ENCODE measurements at places on chromosomes 2 and 18.

DNA sequence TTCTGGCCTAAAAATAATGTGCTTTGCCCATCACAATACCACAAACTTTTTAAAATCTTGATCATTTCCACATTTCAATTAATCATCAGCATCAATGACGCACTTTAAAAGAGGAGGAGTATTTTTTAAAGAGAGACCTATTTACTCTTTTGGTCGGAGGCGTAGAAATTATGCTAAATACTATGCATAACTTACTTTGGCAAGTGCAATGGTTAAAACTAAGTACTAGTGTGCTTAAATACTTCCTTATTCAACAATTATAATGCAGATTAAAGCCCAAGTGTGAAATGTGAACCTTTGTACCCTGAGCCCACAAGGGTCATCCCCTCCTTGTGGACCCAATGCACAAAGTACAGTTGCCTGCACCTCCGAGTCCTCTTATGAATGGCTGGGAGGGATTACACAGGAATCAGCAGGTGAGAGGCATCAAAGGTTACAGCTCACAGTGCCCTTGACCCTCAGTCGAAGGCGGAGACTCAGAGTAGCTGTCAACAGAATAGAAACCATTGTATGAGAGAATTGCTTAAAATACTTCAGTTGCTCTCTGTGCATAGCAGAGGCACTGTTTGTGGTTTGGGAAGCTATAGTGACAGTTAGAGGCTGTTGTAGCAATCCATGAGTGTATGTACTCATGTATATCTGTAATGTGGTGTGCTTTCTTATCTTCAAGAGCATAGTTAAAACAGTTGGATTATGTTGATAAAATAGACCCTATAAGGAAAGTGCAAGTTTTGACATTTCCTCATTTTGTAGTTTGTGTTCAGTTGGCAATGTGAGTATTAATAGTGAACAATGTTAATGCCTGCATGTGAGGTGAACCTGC, 151.7 kb upstream of the ITGA4 start:
- DNase-seq: no peak

DNA sequence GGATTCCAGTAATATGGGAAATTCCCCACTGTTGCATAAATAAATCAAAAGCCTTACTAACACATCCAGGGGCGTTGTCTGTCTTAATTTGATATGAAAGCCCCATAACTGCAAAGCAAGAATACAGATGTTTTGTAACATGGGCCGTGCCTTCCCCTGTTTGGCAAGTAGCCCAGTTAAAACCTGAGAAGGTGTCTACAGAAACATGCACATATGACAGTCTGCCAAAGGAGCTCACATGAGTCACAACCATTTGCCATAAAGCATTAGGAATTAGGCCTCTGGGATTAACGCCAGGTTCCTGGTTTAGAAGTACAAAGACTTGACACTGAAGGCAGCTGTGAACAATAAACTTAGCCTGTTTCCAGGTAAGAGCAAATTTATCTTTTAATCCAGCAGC, 43.1 kb upstream of the LONRF2 start:
- peak; percentile 87 for DNase-seq

GRCh38 chr2:55459714-55460274, 40.1 kb upstream of the CCDC88A start:
- DNase-seq: no peak

DNA sequence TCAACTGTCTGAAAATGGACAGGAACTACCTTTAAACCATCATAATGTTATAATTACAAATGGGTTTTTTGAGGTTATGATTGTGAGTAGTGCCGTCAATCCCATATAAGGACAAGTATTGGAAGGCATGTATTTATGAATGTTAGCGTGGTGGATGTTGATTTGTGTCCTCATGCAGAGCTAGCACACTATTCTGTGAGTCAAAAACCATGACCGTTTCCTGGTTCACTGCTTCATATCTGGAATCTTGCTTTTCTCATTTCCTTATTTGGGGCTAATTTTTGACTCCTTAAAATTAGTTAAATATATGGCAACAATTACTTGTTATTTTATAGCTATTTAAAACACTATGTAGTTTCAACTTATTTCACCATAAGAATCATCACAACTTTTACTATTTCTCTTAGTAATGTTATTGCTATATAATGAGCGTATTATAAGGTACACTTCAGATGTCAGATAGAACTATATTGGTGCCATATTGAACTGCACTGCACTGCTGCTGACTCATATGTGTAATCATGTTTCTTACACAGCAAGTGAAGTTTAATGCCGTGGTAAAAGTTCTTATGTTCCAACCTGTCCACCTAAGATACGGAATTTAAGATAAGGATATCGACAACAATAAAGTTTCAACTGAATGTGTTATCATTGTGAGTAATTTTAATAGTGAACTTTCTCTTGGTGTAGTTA, 192.8 kb downstream of the PTGR3 start:
- no peak for DNase-seq

- no peak for DNase-seq
Observed at GRCh38 chr2:230938098-230938497, 13.1 kb upstream of the GPR55 start.

DNA sequence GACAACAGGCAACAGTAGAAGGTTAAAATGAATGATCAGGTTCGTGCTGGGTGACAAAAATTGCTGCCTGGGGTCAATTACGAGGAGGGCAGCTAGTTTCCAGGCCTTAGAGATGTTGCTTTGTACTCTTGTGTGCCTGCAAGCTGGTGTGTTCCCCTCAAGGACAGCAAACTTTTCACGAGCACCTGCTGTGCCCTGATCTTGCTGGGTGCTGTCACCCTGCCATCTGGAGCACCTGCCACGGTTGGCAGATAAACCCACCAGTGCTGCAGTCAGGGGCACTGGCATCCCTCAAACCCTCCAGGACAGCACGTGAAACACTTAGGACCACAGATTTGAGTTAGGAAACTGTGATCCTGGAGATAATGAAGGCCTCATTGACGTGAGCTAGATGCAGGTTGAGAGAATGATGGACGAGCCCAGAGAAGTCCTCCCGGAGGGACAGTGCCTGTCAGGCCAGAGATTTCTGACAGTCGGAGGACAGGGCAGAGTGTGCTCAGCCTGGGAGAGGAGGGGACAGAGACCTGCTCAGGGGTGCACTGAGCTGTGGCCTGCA, 104.3 kb upstream of the RAB12 start:
- no peak for DNase-seq

DNA sequence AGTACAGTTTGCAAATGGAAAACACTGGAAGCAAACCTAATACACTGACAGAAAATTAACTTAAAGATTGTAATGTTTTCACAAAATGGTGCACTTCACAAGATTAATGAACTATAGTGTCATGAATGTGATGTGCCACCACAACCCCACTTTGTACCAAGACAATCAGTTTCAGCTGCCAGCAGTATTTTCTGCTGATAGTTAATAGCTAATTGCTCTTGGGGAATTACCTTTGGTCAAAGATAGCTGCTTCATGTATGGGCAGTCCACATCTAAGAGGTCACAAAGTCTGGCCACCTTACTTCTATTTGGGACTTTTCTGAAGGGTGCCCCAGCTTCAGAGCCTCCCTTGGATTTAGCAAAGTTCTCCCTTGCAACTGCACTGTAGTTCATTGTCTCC, 254.0 kb downstream of the CALCRL start:
- no peak for DNase-seq

GRCh38 chr18:32373995-32374394, 96.7 kb downstream of the GAREM1 start:
- no peak for DNase-seq

Data from AG04450 (cell line).